ENCODE measurements at places on chromosomes 2 and 18.

GRCh38 chr18:26757263-26758019, 108.1 kb downstream of the AQP4 start:
- DNase-seq: no peak

DNA sequence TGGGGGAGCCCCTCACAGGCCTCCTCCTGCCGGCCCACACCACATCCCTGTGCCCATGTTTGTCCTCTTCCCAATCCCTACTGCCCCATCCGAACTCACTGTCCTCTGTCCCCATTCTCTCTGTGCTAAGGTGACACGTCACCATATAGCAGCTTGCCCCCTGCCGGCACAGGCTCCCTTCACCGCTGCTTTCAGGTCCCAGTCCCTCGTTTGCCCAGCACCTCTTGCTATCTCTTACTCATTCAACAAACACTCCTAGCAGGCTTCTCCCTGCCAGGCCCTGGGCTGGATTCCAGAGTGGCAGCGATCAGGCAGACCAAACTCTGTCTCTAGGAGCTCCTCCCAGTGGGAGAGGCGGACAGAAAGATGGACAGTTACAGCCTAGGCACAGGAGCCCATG, 74.3 kb downstream of the TFCP2L1 start:
- no peak for DNase-seq

GRCh38 chr2:197975931-197976519, 171.6 kb downstream of the PLCL1 start:
- no peak for DNase-seq

DNA sequence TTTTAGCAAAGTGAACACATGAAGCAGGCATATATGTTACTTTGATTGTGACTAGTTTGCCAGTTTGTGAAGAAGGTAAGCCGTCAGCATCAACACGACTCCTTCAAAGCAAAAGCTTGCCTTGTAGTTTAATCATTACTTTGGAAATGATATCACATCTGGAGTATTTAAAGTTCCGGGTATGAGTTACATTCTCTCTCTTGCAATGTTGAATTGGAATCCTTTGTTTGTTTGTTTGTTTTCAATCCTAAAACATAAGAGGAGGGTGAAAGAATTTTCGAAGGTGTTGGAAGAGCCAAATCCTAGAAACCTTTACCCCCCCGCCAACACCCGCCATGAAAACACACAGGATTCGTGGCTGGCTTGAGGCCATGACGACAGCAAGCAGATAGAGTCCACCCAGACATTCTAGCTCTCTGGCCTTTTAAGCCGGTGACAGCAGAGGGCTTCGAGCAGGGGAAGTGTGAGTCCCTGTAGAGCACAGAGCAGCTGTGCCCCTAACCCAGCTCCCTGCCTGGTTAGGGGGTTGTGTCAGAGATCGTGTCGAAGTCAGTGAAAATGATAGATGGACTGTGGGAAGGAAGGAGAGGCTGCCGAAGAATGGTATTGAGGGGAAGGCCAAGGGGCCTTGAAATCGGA, 103.8 kb upstream of the SMIM21 start:
- DNase-seq: no peak

- DNase-seq: no peak
Measured at GRCh38 chr2:171347591-171348032, 86.2 kb downstream of the METTL8 start.

DNA sequence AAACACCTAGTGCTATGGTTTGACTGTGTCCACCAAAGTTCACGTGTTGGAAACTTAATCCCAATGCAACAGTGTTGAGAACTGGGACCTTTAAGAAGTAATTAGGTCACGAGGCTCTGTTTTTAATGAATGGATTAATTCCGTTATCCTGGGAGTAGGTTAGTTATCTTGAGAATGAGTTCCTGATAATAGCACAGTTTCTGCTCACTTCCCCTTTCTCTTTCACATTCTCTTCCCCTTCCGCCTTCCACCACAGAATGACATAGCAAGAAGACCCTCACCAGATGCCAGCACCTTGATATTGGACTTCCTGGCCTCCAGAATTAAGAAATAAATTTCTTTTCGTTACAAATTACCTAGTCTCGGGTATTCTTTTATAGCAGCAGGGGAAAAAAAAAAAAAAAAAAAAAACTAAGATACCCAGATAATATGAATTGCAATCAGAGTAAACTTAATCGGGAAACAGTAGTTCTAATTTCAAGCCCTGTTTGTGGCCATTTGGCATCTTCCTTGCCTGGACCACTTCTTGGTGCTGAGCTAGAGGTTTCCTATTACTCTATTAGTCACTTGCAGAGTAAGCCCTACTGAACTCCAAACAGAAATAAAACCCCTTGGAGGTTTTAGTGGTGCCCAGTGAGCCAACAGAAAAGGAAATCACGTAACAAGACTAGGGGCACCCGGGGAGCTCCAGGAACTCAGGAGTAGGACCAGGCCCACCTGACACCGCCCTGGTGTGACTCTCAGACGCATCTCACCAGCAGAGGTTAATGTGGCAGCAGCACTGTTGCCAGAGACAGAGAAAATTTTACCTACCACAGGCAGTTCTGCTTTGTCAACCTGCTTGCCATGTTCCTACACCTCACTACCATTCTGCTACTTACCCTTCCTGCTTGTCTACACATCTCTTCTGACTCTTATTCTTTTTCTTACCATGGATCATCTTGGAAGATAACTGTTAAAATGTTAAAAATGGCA, 147.6 kb upstream of the CAB39 start:
- DNase-seq: no peak

GRCh38 chr2:19035238-19035637, 323.2 kb downstream of the OSR1 start:
- no peak for DNase-seq

GRCh38 chr2:159131914-159132281, 154.6 kb downstream of the WDSUB1 start:
- no peak for DNase-seq

GRCh38 chr2:241034490-241035141, 36.2 kb downstream of the SNED1 start:
- peak; percentile 50 for DNase-seq

DNA sequence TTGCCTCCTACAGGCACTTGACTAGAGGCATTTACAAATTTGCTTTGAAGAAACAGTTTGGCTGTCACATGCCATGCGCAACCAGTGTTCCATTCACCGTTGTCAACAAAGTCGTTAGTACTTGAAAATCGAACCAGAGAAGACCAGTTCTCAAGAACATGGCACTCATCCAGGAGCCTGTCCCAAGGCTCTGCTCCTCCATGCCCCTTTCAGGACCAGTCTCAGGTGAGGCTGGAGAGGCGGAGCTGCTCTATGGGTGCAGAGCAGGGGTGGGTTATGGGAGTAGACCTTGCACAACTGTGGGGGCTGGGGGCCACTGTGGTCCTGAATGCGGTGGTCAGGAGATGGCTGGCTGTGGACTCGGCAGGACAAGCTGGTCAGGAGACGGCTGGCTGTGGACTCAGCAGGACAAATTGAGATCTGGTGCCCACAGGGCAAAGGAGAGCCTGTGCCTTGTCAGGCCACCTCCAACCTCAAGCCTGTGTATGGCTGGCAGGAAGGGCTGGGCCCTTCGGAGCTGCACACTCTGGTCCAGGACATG, 12.3 kb upstream of the ATP9B start:
- no peak for DNase-seq

- DNase-seq: no peak
Measured at GRCh38 chr2:31226266-31226665, 7.7 kb upstream of the EHD3 start.

DNA sequence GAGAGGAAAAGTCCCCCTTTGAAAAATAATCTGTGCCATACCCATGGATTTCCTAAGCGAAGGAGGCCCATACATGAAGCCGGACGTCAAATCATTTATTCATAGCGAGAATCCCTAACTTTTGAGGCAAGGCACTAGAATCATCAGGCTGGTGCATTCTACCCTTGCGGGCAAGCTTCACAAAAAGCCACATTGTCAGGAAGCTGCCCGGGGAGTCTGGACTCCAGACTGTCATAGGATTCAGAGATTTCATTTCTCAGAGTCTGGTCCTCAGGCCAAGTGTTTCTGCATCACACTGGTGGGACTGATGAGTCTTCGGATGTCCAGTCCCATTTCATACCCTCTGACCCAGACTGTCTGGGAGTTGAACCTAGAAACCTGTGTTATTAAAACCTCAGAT, 8.9 kb downstream of the SLC9A4 start:
- DNase-seq: no peak

DNA sequence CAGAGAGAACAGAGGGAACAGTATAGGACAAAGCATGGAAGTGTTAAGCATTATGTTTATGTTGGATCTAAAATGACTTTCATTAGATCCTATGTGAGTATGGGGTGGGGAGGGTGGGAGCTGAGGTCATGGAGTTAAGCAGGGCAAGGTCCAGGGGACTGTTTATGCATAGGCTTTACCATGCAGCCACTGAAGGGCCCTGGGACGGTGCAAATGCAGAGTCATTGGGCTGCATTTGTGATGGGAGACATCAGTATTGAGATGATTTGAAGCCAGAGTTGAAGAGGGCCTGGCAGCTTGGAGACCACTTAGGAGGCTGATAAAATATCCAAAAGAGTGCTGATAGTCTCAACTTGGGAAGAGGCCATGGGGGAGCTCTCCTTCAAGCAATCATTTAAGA, 22.7 kb downstream of the IL1RL2 start:
- DNase-seq: no peak

DNA sequence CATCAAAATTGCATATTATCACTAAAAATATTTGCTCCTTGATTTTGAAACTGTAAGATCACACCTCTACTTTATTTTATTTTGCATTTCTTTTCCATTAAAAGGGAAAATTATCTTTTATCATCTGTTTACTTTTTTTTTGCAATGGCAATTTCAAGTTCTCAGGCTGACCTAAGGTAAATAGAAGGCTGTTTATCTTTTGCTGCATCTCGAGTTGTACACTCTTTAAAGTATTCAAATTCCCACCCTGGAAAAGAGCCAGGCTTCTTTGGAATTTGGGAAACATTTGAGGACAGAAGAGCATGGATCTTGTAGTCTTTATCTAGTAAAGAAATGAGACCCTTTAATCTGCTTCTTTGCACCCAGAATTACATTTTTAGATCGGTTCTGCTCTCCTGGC, 645.7 kb downstream of the SLC4A3 start:
- DNase-seq: no peak

- DNase-seq: no peak
Measured at GRCh38 chr2:198168651-198169050, 364.3 kb downstream of the PLCL1 start.

- no peak for DNase-seq
Measured at GRCh38 chr18:3710712-3711301, 260.8 kb downstream of the TGIF1 start.

DNA sequence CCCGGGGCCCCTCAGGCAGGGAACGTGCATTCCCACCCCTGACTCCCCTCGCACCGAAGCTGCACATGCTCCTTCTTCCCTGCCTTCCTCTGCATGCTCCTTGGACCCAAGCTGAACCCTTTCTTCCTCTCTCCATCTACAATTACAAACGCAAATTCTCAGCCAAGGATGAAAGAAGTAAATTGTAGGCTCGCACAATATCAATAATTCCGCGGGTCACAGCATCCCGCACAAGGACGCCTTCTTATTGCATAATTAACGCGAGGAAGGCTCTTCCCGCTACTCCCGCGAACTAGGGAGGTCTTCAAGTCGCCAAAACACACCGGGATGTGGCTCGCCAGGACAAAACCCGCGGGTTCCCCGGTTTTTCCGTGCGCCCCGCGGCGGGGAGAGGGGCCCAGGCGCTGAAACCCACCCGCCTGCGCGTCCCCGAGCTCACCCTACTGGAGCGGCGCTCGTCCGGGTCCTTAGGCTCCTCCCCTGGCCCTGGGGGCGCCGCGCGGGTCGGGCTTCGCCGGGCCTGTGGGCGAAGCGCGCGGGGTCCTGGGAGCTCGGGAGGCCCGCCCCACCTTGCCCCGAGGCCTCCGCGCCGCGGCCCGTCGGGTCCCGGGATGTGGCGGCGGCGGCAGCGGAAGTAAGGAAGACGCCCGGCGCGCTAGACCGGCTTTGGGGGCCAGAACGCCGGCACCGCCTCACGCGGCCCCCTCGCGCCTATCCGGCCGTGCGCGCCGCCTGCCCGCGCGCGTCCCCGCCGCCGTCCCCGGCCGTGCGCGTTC, at the start of gene CHST10:
Gene CHST10 (minus strand): TSS at position 734 of the 776 bp plus-strand sequence. CDS start 10,993 bp downstream, outside the sequence.
- peak; percentile 92 for DNase-seq
